WTC11 (cell line): ENCODE measurements at places on chromosomes 11 and 22. TPM values are rescaled to one million over a fixed set of nuclear protein-coding genes. Genes with fewer than 3 reads are reported as not detected.

DNA sequence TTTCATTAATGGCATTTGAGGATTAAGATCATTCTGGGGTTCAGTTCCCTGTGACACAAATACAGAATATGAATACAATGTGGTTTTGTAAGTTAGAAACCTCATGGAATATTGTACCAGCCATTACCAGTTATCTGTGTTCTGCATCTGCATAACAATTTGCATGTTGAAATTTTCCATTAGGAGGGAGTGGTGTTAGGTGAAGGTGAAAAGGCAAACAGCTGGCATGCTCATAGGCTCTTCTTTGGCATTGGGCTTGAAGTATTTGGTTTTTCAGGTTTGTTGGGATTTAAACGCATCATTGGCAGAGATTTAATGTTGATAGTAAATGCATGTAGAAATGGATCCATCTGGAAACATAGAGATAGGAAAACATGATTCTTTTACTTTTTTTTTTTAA is 18.6 kb downstream of the RTN3 start:
- peaks cover 13% of the 10 kb centered on the region for H3K36me3 ChIP-seq
- no peak for DNase-seq
- H3K27me3 ChIP-seq, result no peaks in the 10 kb centered on the region
- H3K4me3 ChIP-seq, result no peak overlapping the region
- peaks cover 22% of the 10 kb centered on the region for H3K4me1 ChIP-seq
- no peak overlapping the region; the same call in 1 of the 2 replicates for H3K27ac ChIP-seq

- H3K36me3 ChIP-seq, result no peaks in the 10 kb centered on the region
- no peak for DNase-seq
- no peak overlapping the region for H3K4me3 ChIP-seq
Observed at GRCh38 chr22:39092111-39092862, 4.8 kb upstream of the APOBEC3H start.

DNA sequence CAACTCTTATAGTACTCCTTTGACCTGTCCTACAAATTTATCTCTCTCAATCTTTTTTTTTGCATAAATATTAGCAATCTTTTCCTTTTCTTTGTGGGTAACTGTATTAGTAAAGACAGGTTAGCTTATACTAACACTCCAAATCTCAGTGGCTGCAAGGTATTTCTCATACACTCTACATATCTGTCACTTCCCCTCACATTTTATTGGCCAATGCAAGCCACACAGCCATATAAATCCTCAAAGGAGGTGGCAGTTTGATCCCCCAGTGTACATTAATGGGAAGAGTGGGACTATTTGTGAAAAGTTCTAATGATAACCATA is 42.6 kb upstream of the EED start:
- H3K36me3 ChIP-seq, result no peaks in the 10 kb centered on the region
- H3K4me1 ChIP-seq, result no peaks in the 10 kb centered on the region
- DNase-seq, result no peak
- H3K27ac ChIP-seq, result no peak overlapping the region

- H3K4me3 ChIP-seq, result no peak overlapping the region
- no peaks in the 10 kb centered on the region for H3K27me3 ChIP-seq
- peaks cover 19% of the 10 kb centered on the region for H3K36me3 ChIP-seq
- H3K27ac ChIP-seq, result no peak overlapping the region
- DNase-seq, result no peak
Observed at GRCh38 chr11:27204529-27204928, 158.5 kb downstream of the CCDC34 start.

Gene CHRM1
- not detected in 3 replicates for total RNA-seq

Gene FGF19
- total RNA-seq, result 17.6 to 19.3 TPM (median 18.6 TPM) in 3 replicates

Gene KRTAP5-2
- total RNA-seq, result not detected in 3 replicates
